ENCODE measurements at places on chromosomes 13 and 19. TPM values are rescaled to one million over a fixed set of nuclear protein-coding genes. Genes with fewer than 3 reads are reported as not detected.
A peak's percentile ranks its signal among the peaks of the same experiment; 100 is the strongest.

Gene BRSK1
- total RNA-seq, result 5.0 TPM

Gene TLE6
- total RNA-seq, result 0.60 TPM

Gene KCNRG
- total RNA-seq, result 0.29 TPM

Gene RXFP2
- total RNA-seq, result not detected

Gene ZNF415
- total RNA-seq, result 0.58 TPM

Gene DENND1C
- 107 TPM for total RNA-seq

Gene FLT3
- total RNA-seq, result 0.77 TPM

Gene LAIR1
- 47.0 TPM for total RNA-seq

Gene ELSPBP1
- total RNA-seq, result not detected

Gene ZNF132
- 4.9 TPM for total RNA-seq

Gene RASL11A
- 0.86 TPM for total RNA-seq

Gene APOE
- total RNA-seq, result 7.9 TPM

DNA sequence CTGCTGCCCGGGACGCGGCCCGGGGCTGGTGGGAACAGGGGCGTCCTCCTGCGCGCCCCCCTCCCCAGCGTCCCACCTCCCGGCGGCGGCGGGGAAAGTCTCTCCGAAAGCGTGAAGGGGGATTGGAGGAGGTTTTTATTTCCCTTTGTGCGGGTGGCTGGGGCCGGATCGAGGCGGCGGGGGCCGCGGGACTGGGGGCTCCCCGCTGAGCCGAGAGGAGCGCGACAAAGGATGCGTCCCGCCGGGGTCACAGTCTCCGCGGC lies 132 bp downstream of the SHD start:
- H3K27me3 ChIP-seq, result no peaks in the 10 kb centered on the region
- H3K36me3 ChIP-seq, result no peaks in the 10 kb centered on the region
- peaks cover 10% of the 10 kb centered on the region for H3K4me1 ChIP-seq

- no peaks in the 10 kb centered on the region for H3K4me1 ChIP-seq
- H3K4me3 ChIP-seq, result no peak overlapping the region
- no peak overlapping the region for H3K27ac ChIP-seq
- DNase-seq, result no peak
- no peaks in the 10 kb centered on the region for H3K36me3 ChIP-seq
Observed at GRCh38 chr13:20378721-20379120, 146.6 kb upstream of the GJB6 start.

GRCh38 chr13:114132419-114133121 lies at the start of gene RASA3:
RASA3 (minus strand) TSS chr13:114132623; CDS start chr13:114132489, 134 bp downstream.
- H3K4me3 ChIP-seq, result peak within 1 kb of the TSS; percentile 90
- H3K4me1 ChIP-seq, result peaks cover 32% of the 10 kb centered on the region
- peak within 1 kb of the TSS; percentile 85 for H3K27ac ChIP-seq

- H3K36me3 ChIP-seq, result no peaks in the 10 kb centered on the region
- H3K4me1 ChIP-seq, result no peaks in the 10 kb centered on the region
- H3K27ac ChIP-seq, result no peak overlapping the region
- no peak for DNase-seq
- no peaks in the 10 kb centered on the region for H3K27me3 ChIP-seq
Observed at GRCh38 chr19:42111384-42111783, 20.9 kb downstream of the POU2F2 start.

DNA sequence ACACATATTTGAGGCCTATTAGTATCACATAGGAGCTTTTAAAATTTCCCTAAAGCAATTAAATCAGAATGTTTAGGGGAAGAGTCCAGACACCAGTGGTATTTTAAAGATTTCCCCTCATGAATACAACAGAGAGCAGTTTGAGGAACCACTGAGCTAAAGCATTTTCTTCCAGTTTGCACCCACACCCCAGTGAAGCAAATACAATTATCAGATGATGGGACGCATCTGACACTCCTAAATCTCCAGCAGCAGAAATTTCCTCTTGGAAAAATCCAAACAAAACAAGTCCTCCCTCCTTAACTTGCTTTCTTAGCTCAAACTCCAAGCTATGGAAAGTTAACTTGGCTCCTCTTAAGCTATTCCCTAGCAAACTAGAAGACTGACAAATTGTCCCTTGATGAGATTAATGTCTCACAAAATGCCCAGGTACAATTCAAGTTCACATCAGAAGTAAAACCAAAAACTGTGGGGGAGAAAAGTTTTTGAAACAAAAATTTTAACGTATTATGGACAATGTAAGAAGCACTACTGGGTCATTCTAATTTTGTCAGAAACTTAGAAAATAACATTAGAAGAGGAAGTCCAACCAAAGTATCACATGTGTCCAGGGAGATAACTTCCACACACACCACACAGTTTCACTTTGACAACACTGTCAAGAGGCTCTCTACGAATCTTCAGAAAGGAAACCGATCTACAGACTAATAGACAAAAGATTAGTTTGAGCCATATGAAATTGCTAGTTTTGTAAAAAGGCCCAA lies 74.1 kb downstream of the ABCC4 start:
- no peaks in the 10 kb centered on the region for H3K27me3 ChIP-seq
- no peaks in the 10 kb centered on the region for H3K4me1 ChIP-seq
- no peaks in the 10 kb centered on the region for H3K36me3 ChIP-seq
- H3K27ac ChIP-seq, result no peak overlapping the region
- H3K4me3 ChIP-seq, result no peak overlapping the region

DNA sequence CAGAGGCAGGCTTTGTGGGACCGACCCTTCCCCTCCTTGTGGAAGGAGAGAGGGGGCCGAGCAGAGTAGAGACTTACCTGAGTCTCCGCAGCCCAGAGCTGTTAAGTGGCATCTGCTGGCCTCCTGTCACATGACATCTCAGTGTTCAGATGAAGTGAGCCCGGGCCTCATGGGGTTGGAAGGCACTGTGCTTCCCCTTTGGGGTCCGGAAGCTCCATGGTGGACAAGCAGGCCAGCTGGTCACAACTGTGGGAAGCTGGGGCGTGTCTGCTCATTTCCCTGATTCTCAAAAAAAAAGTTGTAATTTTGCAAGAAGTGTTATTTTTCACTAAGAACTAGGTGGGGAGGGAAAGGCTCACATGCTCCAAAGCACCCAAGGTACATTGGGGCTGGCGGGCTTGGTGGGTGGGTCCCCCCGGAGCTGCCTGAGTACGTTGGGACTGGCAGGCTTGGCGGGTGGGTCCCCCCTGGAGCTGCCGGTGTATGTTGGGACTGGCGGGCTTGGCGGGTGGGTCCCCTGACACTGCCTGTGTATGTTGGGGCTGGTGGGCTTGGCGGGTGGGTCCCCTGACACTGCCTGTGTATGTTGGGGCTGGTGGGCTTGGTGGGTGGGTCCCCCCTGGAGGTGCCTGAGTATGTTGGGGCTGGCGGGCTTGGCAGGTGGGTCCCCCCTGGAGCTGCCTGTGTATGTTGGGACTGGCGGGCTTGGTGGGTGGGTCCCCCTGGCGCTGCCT lies 18.2 kb upstream of the DCUN1D2 start:
- H3K27me3 ChIP-seq, result no peaks in the 10 kb centered on the region
- DNase-seq, result no peak
- H3K4me1 ChIP-seq, result no peaks in the 10 kb centered on the region
- no peak overlapping the region for H3K4me3 ChIP-seq
- peaks cover 20% of the 10 kb centered on the region for H3K36me3 ChIP-seq
- no peak overlapping the region for H3K27ac ChIP-seq

DNA sequence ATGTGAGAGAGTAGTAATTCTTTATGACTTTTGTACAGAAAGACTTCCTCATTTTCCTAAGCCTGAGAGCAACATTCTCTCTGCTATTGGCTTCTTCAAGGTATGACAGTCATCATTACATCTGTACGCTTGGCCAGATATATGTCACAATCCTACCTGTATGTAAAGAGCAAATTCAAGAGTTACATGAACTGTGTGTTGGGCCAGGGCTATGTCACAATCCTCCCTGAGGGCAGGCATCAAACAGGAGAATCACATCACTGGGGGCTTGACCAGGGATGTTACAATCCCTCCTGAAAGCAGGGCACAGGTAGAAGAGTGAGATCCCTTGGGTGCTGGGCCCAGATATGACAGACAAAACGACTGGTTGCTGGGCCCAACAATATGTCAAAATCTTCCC lies 9.8 kb upstream of the ZNF724 start:
- no peak overlapping the region for H3K4me3 ChIP-seq
- no peaks in the 10 kb centered on the region for H3K27me3 ChIP-seq
- no peaks in the 10 kb centered on the region for H3K4me1 ChIP-seq
- peaks cover 10% of the 10 kb centered on the region for H3K36me3 ChIP-seq
- no peak for DNase-seq
- no peak overlapping the region for H3K27ac ChIP-seq

DNA sequence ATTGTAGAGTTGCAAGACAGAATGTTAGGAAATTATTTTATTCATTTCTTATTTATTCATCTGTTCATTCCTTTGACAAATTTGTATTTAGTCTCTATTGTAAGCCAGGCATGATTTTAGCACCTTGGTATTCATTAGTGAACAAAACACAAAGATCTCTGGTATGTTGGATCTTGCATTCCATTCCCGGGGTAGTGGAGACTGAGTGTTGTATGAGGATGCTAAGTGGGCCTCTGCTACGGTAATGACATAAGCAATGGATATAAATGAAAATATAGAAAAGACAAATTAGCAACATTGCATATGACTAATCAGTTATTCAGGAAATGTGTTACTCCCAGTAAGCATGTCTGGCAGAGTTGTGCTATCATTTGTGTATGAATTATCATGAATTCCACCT lies 449.3 kb downstream of the PCDH17 start:
- no peaks in the 10 kb centered on the region for H3K36me3 ChIP-seq
- no peak overlapping the region for H3K27ac ChIP-seq
- H3K27me3 ChIP-seq, result no peaks in the 10 kb centered on the region
- no peak for DNase-seq

GRCh38 chr19:9130965-9131364 lies 4.2 kb upstream of the OR7G3 start:
- DNase-seq, result no peak
- no peaks in the 10 kb centered on the region for H3K4me1 ChIP-seq
- no peak overlapping the region for H3K4me3 ChIP-seq
- H3K27me3 ChIP-seq, result no peaks in the 10 kb centered on the region

GRCh38 chr19:6754136-6754535 lies 13.1 kb downstream of the SH2D3A start:
- H3K27ac ChIP-seq, result peak overlapping the region; percentile 8
- DNase-seq, result no peak
- H3K36me3 ChIP-seq, result peaks cover 74% of the 10 kb centered on the region
- H3K27me3 ChIP-seq, result no peaks in the 10 kb centered on the region

DNA sequence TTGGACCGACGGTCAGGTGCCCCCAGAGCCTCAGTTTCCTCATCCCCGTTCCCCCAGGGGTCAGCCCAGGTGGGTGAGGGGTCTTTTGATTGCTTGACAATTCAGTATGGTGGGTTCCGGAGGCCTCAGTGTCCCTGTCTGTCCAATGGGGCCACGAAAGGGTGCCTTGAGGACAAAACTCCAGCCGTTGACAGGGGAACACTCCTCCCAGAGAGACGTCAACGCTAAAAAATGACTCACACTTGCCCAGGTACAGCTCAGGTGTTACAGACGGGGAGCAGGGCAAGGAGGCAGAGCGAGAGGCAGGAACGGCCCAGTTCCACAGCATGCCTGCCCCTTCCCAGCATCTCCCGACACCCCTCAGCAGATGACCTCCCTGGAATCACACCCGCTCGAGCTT lies 1.8 kb downstream of the TNFAIP8L1 start:
- H3K4me3 ChIP-seq, result no peak overlapping the region
- H3K36me3 ChIP-seq, result no peaks in the 10 kb centered on the region
- no peaks in the 10 kb centered on the region for H3K27me3 ChIP-seq
- no peak for DNase-seq
- H3K4me1 ChIP-seq, result peaks cover 22% of the 10 kb centered on the region

- no peak for DNase-seq
- no peaks in the 10 kb centered on the region for H3K4me1 ChIP-seq
- H3K27ac ChIP-seq, result no peak overlapping the region
- H3K36me3 ChIP-seq, result no peaks in the 10 kb centered on the region
Observed at GRCh38 chr19:30445385-30445784, 73.2 kb downstream of the ZNF536 start.

- no peak overlapping the region for H3K4me3 ChIP-seq
- no peak overlapping the region for H3K27ac ChIP-seq
- H3K27me3 ChIP-seq, result no peaks in the 10 kb centered on the region
- DNase-seq, result no peak
- H3K4me1 ChIP-seq, result no peaks in the 10 kb centered on the region
Observed at GRCh38 chr13:95593462-95593861, 40.9 kb downstream of the CLDN10 start.

GRCh38 chr13:32039528-32039927 lies 8.0 kb downstream of the FRY start:
- no peak overlapping the region for H3K4me3 ChIP-seq
- H3K4me1 ChIP-seq, result peaks cover 24% of the 10 kb centered on the region
- no peaks in the 10 kb centered on the region for H3K36me3 ChIP-seq
- no peaks in the 10 kb centered on the region for H3K27me3 ChIP-seq
- DNase-seq, result no peak

GRCh38 chr13:79626924-79627323 lies 146.0 kb downstream of the NDFIP2 start:
- H3K27me3 ChIP-seq, result no peaks in the 10 kb centered on the region
- no peaks in the 10 kb centered on the region for H3K4me1 ChIP-seq
- no peak overlapping the region for H3K4me3 ChIP-seq

DNA sequence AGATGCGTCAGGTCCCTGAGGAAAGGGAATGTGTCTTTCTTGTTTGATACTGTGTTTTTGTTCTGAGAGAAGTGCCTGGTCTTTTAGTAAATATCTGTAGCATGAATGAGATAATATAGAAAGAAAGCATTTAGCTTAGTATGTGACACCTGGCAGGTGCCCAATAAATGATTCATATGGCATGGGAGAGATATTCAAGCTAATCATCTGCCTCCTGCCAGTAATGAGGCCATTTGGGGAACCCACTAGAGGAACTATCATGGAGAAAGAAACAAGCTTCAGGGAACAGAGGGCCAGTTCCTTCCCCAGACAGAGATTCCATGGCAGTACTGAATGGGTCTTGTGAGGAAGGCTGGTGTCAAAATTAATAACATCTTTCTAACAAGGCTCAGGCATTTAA lies 603.9 kb downstream of the DCT start:
- no peak overlapping the region for H3K27ac ChIP-seq
- H3K4me1 ChIP-seq, result no peaks in the 10 kb centered on the region
- no peak overlapping the region for H3K4me3 ChIP-seq

- no peak for DNase-seq
- no peaks in the 10 kb centered on the region for H3K4me1 ChIP-seq
- H3K4me3 ChIP-seq, result no peak overlapping the region
- H3K36me3 ChIP-seq, result no peaks in the 10 kb centered on the region
- H3K27ac ChIP-seq, result no peak overlapping the region
Observed at GRCh38 chr13:27026396-27026795, 145.2 kb downstream of the USP12 start.
